ENCODE measurements at places on chromosomes 2 and 18. TPM values are rescaled to one million over a fixed set of nuclear protein-coding genes. Genes with fewer than 3 reads are reported as not detected.

ALPG gene
- not detected for total RNA-seq

TLX2 gene
- total RNA-seq, result 0.93 TPM

DTNA gene
- total RNA-seq, result 46.2 TPM

RESP18 gene
- not detected for total RNA-seq

MAPK4 gene
- 16.1 TPM for total RNA-seq

CNTNAP5 gene
- 16.3 TPM for total RNA-seq

HES6 gene
- 59.3 TPM for total RNA-seq

TGFA gene
- 3.4 TPM for total RNA-seq

WIPF1 gene
- 32.8 TPM for total RNA-seq

LRRTM4 gene
- 12.3 TPM for total RNA-seq

ALPP gene
- not detected for total RNA-seq

C2orf78 gene
- not detected for total RNA-seq

EGR4 gene
- not detected for total RNA-seq

Measured in camera-type eye (tissue), 1 donor.